ENCODE measurements at places on chromosomes 7 and 10.

DNA sequence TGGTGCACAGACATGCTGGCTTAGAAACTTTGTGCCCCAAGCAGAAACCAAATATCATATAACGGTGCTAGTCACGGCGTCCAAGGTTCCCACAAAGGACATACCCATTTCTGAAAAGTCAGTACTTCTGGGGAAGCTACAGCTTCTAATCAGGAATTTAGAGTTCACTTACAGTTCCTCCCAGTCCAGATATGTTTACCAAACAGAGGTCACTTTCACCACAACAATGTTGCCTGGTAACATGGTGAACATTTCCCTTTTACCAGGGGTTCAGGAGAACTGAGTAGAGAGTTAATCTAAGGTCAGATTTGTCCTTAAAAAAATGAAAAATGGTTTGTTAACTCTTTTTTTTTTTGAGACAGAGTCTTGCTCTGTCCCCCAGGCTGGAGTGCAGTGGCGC is 265.9 kb upstream of the MKLN1 start:
- no peak for DNase-seq

DNA sequence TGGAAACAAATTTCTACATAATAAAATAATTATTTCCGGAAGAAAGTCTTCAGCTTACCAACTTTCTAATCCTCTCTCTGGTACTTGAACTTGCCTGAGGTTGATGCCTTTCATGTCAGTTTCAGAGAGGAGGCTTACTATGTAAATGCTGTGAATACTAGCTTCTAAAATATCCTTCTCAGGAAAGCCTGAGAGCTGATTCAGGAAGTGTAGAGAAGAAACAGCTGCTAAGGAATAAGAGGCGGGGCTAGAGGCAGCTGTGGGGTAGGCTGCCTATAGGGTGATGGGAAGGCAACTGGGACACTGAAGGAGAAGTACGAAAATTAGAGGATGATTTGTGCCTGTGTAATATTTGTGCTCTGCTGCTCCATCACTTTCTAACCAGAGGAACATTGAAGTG is 69.3 kb downstream of the AVL9 start:
- DNase-seq: peak; percentile 8

DNA sequence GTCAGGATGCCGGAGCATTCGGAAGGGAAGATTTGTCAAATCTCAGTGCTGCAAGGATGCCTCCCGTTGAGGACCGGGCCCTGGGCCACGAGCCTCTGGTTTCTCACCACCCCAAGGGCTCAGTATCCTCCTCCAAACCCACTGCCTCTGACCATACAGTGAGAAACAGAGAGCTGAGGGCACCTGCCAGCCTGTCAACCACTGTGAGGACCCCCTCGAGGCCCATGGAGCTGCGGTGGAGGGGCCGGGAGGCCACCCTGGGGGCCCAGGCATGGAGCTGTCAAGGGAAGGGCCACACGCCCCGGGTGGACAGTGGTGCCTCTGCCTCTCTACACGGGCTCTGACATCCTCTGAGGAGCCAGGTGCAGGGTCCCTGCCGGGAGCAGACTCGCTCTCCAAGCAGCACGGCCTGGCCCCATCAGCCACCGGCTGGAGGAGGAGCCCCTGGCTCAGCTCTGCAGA is 248.0 kb upstream of the TCERG1L start:
- no peak for DNase-seq

DNA sequence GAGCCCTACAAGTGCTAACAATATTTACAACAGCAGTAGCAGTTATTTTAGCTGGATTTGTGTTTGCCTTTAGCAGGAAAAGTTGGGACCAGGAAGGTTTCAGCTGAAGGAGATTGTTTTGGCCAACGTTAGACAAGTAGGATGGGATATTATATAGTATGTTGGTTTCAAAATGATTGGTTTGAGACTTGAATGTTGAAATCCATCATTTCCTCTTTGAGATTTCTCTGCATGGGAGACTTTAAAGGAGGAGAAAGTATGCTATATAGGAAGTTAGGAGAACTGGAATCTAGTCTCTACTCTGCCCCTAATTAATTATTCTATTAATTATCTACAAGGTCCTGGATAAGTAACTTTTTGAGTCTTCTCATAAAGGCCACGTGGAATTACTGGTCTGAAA is 263.8 kb downstream of the PTEN start:
- no peak for DNase-seq

DNA sequence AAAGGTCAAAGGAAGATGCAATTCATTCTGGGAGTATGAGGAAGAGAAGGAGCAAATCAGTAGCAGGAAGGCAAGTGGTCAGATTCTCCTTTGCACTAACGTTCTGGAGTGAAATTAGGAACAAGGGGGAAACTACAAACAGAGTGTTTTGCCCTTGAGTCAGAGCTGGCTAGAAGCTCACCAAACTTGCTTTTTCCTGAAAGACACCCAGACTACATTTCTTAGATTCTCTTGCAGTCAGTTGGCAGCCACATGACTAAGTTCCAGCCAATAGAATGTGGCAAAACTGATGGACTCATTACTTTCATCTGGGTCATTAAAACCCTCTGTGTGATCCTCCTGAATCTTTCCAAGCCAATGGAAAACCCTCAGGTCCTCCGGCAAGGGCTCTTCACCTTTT is 18.6 kb upstream of the DLX5 start:
- no peak for DNase-seq

DNA sequence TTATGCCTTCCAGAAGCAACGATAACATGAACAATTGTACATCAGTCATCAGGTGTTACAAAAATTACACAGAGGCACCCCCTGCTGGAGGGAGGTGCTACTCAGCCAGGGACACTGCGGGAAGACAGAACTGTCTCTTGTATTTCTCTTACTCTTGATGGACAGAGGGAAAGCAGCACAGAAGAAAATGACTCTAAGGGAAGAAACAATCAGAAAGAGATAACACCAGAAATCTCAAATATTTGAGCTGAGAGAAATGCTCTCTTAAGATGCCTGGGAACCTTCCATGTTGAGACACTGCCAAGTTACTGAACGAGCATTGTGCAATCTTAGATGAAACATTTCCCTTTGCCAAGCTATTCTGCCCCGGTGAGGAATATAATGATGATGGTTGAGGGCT is 227.6 kb upstream of the NPSR1 start:
- DNase-seq: no peak

GRCh38 chr7:120941064-120941463 is 9.5 kb upstream of the ING3 start:
- no peak for DNase-seq

Data from NCI-H510A (cell line).